ENCODE measurements at places on chromosomes 3 and 15.

- DNase-seq: no peak
These were observed 985 bp downstream of the LCMT2 start for GRCh38 chr15:43329217-43329959.

- no peak for DNase-seq
These were observed 3.5 kb upstream of the ITGB5 start for GRCh38 chr3:124890573-124891190.

DNA sequence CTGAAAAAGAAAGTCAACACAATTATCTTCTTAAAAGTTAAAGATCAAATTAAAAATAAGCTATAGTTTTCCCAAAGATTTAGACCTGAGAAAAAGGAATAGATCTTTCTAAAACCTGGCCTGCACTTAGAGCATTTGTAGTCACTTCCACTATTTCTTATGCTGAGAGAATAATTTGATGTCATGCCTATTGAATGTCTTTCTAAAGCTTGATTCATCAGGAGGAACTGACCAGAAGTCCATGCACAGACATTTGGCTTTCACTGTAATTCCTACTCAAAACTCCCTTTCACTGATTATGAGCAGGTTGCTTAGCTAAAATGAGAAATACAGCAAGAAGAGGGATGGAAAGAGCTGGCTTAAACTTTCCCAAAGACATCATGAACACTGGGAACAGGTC lies 4.3 kb downstream of the GREM1 start:
- DNase-seq: no peak

DNA sequence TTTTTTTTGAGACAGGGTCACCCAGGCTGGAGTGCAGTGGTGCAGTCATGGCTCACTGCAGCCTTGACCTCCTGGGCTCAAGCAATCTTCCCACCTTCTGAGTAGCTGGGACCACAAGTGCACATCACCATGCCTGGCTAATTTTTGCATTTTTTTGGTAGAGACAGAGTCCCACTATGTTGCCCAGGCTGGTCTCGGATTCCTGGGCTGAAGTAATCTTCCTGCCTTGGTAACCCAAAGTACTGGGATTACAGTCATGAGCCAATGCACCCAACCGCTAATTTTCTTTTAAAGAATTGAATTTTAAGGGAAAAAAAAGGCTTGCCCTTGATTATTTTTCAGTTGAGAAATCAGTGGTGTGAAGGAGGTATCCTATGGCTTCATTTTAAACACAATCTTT lies 334.0 kb downstream of the SOX2 start:
- no peak for DNase-seq

DNA sequence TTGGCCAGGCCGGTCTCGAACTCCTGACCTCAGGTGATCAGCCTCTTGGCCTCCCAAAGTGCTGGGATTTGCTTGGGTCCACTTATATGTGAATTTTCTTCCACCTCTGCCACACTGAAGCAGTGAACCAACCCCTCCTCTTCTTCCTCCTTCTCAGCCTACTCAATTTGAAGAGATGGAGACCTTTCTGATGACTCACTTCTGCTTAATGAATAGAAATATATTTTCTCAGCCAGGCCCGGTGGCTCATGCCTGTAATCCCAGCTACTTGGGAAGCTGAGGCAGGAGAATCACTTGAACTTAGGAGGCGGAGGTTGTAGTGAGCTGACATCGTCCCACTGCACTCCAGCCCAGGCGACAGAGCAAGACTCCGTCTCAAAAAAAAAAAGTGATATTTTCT lies 46.8 kb upstream of the GATM start:
- no peak for DNase-seq

DNA sequence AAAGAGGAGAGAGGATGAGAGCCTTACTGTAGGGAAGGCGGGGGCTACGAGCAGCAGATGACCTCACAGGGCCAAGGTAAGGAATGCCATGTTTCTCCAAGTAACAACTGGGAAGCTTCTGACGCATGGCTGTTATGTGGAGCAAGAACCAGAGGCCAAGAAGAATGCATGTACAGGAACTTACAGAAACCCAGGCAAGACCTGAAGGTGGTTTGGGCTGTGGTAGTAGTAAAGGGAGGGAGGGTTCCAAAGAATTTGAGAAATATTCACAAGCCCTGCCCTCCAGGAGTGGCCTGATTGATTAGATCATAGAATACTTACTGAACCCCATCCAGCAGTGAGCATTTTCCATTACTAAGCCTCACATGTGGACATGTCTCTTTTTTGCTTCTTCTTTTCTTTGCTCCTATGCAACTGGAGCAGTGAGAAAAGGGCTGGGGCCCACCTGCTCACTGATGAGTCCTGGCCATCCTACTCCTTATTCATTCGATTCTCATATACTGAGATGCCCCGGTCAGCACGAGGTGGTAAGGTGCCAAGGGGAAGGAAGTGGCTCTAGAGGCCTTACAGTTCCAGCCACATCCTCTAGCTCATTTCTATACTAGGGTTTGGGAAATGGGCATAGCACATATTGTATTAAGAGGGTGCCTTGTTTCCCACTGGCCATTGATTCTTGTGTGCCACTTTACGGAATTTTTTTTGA lies 8.3 kb upstream of the SLC12A8 start:
- no peak for DNase-seq

GRCh38 chr3:30180310-30181177 lies 425.9 kb upstream of the TGFBR2 start:
- DNase-seq: no peak

GRCh38 chr3:16364323-16364722 lies 99.3 kb downstream of the OXNAD1 start:
- DNase-seq: no peak

DNA sequence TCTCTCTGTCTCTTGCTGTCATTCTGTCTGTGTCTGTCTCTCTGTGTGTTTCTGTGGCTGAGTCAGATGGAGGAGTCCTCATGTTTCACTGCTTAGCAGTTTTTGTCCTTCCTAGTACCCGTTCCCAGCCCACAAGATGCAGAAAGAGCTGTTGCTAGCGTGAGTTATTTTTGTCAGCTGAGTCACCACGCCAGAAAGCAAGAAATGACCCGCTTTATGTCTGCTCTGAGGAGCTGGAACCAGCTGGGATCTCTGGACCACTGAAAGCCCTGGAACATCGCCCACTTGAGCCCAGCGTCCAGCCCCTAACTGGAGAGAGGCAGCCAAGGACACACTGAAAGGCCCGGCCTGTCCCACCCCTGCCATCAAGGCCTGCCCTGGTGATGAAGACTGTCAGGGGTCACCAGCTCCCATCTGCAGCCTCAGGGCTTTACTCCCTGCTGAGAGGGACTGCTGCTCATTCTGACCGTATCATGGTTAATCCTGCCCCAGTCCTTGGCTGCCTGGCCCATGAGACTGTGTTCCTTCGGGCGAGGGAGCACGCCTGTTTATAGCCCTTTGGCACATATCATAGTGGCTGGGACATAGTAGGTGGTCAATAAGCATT lies 101.7 kb upstream of the TPM1 start:
- no peak for DNase-seq

DNA sequence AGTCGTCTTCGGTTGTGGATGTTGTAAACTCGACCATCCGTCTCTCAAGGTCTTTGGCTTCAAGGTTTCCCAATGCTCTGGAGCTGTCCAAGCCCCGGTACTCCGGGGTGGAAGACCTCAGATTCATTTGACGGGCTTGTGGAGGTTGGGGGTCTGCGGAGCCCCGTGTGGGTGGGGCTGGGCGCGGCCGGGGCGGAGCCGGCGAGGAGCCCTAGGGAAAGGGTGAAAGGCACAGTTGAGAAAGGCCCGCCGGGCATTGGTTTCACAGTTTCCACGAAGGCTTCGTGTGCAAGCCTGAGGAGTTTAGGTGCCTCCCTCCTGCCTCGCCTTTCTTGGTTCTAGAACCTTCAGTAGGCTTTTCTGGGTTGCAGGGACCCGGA lies 360 bp upstream of the MGA start:
- DNase-seq: no peak

GRCh38 chr3:163056874-163057497 lies 1560.4 kb downstream of the OTOL1 start:
- no peak for DNase-seq

DNA sequence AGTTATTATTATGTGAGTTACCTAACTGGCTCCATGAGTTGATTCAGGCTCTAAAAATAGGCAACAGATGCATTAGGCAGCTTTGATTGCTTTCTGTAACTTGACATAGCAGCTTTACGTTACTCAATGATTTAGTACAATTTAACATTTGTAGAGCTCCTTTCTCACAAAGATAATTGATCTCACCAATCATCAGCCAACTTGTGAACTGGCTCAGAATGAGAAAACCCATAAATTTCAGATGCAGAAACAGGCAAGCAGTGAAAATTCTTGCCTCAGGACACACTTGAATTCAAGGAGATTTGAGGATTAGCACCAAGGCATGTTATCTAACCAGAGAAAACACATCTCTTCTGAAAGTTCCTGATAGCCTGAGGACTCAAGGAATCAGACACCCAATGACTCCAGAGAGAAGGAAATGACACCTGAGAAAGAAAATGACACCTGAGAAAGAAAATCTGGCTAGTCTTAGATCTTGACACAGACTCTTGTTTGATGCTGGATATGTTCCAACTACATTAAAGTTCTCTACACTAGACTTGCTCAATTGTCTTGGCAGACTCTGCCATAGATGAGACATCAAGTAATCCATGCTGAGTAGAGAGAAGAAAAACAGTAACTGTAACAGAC lies 315.1 kb upstream of the CBLB start:
- no peak for DNase-seq

DNA sequence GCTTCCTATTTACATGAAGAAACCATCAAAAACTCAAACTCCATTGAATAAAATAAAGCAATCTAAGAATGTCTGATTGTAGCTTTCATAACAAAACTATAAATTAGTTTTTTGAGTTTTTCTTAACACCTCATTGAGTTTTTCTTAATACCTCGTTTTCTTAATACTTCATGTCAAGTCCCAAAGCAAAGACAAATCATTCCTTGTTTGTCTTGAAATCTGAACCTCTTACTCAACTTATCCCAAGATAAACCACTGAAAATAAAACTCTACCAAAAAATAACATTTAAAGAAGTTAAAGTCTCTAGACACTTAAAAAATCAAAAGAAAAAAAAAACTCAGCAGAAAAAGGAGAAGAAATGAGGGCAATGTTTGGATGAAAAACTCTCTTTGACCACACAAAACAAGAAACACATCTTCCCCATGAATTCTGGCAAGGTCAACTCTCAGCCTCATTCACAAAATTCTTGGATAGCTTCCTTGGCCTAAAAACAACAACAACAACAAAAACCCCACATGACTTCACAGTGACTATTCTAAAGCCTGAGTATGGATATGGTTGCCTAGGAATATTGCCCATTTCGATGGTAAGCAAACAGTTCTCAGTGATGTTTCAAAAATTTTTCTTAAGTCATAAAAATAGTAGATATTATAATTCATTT lies 38.2 kb downstream of the TMCC1 start:
- DNase-seq: no peak

GRCh38 chr3:23165571-23165970 lies 37.6 kb upstream of the UBE2E2 start:
- DNase-seq: no peak

GRCh38 chr3:70519913-70520659 lies 207.6 kb upstream of the MDFIC2 start:
- no peak for DNase-seq

DNA sequence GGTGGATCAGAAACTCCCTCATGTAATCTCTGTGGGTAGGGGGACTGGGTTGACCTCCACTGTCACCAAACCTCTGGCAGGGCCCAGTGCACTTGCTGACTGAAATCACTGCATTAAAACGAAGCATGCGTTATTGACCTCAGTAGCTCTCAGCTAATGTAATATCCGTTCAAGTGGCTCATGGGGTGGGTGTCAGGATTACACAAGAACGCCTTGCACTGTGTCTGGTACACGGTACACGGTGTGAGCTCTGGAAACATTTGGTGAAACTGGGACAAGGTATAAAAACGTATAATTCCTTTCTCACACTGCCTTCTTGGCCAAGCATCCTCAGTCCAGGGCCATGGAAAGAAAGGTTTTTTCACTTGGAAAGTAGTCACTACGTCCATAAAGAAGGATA lies 11.9 kb downstream of the LRTM1 start:
- no peak for DNase-seq

- DNase-seq: no peak
These were observed 121.5 kb downstream of the SLC9A9 start for GRCh38 chr3:143726727-143727126.

DNA sequence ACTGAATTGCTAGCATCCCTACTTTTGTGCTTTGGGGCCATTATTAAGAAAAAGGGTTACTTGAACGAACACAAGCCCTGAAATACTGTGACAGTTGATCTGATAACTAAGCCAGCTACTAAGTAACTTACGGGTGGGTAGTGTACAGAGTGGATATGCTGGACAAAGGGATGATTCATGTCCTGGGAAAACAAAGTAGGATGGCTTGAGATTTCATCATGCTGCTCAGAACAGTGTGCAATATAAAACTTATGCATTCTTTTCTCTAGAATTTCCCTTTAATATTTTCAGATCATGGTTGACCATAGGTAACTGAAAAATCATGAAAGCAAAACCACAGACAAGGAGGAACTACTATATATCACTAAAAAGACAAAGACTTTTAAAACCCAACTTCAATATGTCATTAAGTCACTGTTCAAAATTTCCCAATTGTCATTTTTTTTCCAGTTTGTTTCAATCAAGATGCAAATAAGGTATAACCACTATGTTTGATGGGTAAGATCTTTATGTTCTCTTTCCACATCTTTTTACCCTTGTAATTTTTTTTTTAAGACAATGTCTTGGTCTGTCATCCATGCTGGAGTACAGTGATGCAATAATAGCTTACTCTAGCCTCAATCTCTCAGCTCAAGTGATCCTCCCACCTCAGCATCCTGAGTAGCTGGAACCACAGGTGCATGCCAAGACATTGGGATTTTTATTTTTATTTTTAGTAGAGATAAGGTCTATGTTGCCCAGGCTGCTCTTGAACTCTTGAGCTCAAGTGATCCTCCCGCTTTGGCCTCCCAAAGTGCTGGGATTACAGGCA lies 67.7 kb downstream of the IFT80 start:
- no peak for DNase-seq

DNA sequence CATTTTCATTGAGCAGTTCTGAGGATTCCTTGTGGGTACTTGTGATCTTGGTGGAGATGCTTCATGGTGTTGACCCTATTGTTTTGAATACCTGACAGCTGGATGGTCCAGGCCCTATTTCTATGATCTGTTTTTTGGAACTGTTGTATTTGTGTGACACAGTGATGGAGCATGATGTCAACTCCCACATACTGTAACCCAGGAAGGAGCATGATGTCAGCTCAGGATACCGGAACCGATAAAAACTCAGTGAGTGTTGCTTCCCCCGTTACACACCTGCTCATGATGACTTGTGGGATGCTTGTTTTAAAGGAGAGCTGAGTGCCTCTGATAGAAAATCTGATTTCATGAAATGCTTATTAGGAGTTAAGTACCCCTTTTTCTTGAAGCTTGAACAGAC lies 45.1 kb downstream of the ZBTB38 start:
- no peak for DNase-seq

DNA sequence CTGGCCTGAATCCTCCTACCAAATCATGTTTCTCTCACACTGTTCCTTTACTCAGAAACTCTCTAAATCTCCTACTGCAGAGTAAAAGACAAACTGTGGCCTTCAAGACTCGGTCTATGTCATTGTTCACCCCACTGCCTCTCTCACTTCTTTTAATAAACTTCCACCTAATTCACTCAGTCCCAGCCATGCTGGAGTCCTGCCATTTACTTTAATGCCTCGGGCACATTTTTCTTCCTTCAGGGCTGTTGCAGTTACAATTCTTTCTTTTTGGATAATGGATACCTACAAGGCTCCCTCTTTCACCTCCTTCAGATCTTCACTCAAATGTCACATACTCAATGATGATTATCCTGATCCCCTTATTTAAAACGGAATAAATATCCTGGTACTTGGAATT lies 955.6 kb downstream of the ROBO1 start:
- DNase-seq: no peak

GRCh38 chr3:30502051-30502741 lies 104.2 kb upstream of the TGFBR2 start:
- DNase-seq: no peak

- no peak for DNase-seq
These were observed 32.7 kb downstream of the PDIA5 start for GRCh38 chr3:123099331-123100192.
